ENCODE measurements at places on chromosomes 11 and 22. TPM values are rescaled to one million over a fixed set of nuclear protein-coding genes. Genes with fewer than 3 reads are reported as not detected.

DNA sequence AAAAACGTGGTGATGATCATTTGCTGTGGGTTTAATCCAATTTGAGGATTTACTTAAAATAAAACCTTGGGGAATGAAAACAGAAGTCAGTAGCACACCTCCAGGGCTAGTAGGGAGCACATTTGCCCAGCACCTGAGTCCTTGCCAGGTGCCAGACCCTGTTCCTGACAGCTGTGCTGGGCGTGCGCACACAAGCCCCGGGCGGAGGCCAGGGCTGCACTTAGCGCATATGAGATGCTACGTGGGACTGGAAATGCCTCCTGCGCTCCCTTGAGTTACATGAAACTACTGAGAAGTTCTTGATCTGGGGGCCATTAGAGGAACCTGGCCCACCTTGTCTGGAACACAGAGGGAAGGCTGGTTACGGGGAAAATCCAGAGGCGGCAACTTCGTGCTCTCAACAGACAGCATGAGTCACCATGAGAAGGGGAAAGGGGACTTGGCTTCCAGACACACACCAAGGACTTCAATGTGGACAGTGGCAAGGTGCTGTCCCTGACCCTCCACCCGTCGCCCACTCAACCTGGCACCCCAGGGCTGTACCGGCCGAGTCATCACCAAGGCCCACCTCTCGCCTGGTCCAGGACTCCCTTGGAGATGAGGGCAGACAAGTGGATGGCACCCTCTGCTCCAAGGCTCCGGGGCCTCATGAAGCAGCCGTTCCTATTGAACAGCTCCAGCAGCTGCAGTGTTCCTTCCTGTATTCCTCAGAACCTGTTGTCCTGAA is 1468.6 kb downstream of the BRD1 start:
- peak; percentile 47 for DNase-seq
- H3K27ac ChIP-seq, result no peak overlapping the region
- peaks cover 31% of the 10 kb centered on the region for H3K27me3 ChIP-seq
- H3K4me1 ChIP-seq, result no peaks in the 10 kb centered on the region
- H3K4me3 ChIP-seq, result no peak overlapping the region
- no peaks in the 10 kb centered on the region for H3K36me3 ChIP-seq

LRRC10B gene
- 1.6 TPM for total RNA-seq

DNA sequence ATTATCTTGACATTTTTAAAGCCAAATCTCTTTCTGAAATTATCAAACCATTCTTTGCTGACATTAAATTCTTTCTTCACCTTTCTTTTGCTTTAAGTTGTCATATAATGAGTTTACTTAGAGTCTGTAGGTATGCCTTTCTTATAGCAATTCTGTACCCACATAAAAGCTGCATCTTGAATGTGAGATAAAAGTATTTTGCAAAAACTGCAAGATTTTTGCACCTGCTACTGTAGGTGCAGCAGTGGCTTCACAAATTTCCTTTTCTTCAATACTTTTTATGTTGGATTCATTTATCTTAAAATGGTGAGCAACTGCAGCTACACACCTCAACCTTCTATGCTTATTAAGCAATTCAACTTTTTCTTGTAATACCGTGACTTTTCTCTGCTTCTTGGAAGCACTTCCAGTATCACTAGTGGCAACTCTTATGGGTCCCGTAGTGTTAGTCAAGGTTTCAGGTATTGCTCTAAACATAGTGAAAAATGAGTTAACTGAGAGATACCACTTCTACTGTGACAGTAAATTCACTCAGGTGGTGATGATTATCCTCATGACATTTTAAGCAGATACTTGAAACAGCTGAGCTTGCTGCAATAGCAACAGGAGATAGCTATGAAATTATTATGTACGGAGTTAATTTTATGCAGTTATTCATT is 18.8 kb downstream of the ZFP91 start:
- H3K27me3 ChIP-seq, result no peaks in the 10 kb centered on the region
- H3K36me3 ChIP-seq, result no peaks in the 10 kb centered on the region
- H3K4me1 ChIP-seq, result no peaks in the 10 kb centered on the region
- H3K27ac ChIP-seq, result no peak overlapping the region
- no peak for DNase-seq

APOA4 gene
- total RNA-seq, result not detected

- no peak for DNase-seq
- H3K4me1 ChIP-seq, result no peaks in the 10 kb centered on the region
- no peak overlapping the region for H3K27ac ChIP-seq
These were observed 17.9 kb downstream of the SEC14L3 start for GRCh38 chr22:30453731-30454510.

- peak overlapping the region; percentile 82 for H3K27ac ChIP-seq
- H3K4me1 ChIP-seq, result peaks cover 17% of the 10 kb centered on the region
- H3K27me3 ChIP-seq, result no peaks in the 10 kb centered on the region
These were observed 346 bp downstream of the PPFIBP2 start for GRCh38 chr11:7514099-7514591.

MCHR1 gene
- not detected for total RNA-seq

GRCh38 chr11:119368121-119369034 is 13.1 kb downstream of the USP2 start:
- no peaks in the 10 kb centered on the region for H3K27me3 ChIP-seq
- no peak overlapping the region for H3K4me3 ChIP-seq
- peaks cover 56% of the 10 kb centered on the region for H3K4me1 ChIP-seq

OR4C45 gene
- not detected for total RNA-seq

IL17REL gene
- total RNA-seq, result not detected

DNA sequence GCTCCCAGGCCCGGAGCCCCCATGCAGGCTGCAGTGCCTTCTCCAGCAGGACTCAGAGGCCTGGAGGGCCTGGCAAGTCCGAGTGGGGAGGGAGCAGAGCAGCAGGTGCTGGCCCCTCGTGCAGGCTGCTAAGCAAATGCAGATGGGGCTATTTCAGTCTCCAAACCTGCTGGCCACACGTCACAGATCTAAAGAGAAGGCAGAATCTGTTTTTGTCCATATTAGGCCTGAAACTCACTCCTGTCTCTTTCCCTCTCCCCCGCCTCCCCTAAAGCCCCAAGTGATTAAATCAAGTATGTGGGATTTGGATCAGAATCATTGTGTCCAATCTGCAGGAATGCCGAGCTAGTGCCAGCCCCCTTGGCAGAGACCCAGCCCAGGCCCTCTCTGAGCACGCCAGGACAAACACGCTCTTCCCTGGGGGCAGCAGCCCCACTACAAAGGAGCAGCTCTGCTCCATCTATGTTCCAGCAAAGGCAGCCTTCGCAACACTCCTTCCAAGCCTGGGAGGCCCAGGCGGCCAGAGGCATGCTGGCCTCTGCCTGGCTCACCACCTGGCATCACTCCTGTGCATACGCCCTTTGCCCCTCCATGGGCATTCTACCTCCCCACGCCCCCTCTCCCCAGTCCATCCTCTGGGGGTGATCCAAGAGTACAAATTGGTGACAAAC is 26.5 kb downstream of the RPL27A start:
- peaks cover 91% of the 10 kb centered on the region for H3K4me1 ChIP-seq
- peak overlapping the region; percentile 90 for H3K27ac ChIP-seq
- no peaks in the 10 kb centered on the region for H3K27me3 ChIP-seq
- H3K4me3 ChIP-seq, result no peak overlapping the region
- DNase-seq, result peak; percentile 98

GRCh38 chr22:34897126-34897525 is 168.8 kb upstream of the ISX start:
- no peaks in the 10 kb centered on the region for H3K4me1 ChIP-seq
- no peaks in the 10 kb centered on the region for H3K27me3 ChIP-seq
- DNase-seq, result no peak
- no peak overlapping the region for H3K4me3 ChIP-seq
- no peaks in the 10 kb centered on the region for H3K36me3 ChIP-seq
- no peak overlapping the region for H3K27ac ChIP-seq

C11orf86 gene
- not detected for total RNA-seq

GRCh38 chr11:45655347-45655756 is 10.1 kb downstream of the CHST1 start:
- H3K4me3 ChIP-seq, result no peak overlapping the region
- DNase-seq, result peak; percentile 84
- no peak overlapping the region for H3K27ac ChIP-seq
- H3K36me3 ChIP-seq, result no peaks in the 10 kb centered on the region
- no peaks in the 10 kb centered on the region for H3K4me1 ChIP-seq
- H3K27me3 ChIP-seq, result peaks cover 16% of the 10 kb centered on the region

PRSS23 gene
- 109 TPM for total RNA-seq

DNA sequence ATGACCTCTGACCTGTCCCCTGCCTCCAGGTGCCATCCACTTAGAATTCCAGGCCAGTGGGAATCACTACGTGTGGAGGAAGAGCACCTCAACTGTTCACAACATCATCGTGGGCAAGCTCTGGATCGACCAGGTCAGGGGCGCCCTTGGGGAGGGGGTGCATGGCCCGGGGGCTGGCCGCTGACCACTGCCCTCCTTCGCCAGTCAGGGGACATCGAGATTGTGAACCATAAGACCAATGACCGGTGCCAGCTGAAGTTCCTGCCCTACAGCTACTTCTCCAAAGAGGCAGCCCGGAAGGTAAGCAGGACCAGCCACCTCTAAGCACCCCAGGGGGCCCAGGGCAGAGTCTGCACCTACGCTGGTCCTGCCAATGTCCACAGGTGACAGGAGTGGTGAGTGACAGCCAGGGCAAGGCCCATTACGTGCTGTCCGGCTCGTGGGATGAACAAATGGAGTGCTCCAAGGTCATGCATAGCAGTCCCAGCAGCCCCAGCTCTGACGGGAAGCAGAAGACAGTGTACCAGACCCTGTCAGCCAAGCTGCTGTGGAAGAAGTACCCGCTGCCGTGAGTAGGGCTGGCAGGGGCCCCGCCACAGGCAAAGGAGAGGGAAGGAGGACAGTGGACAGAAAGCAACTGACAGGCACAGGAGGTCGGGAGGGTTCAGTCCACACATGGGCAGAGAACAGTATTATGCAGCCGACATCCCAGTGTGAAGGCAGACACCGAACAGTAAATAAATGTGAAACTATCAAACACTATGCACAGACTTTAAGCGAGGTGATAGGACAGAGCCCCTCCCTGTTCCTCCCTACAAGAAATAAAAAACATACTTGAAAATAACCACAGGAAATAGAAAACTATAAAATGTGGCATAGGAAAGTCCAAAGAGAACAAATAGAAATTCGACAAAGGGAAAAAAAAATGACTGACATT is 74.9 kb downstream of the MORC2 start:
- DNase-seq, result no peak
- no peaks in the 10 kb centered on the region for H3K36me3 ChIP-seq
- no peaks in the 10 kb centered on the region for H3K4me1 ChIP-seq
- no peak overlapping the region for H3K4me3 ChIP-seq

PARVG gene
- total RNA-seq, result 8.9 TPM

DNA sequence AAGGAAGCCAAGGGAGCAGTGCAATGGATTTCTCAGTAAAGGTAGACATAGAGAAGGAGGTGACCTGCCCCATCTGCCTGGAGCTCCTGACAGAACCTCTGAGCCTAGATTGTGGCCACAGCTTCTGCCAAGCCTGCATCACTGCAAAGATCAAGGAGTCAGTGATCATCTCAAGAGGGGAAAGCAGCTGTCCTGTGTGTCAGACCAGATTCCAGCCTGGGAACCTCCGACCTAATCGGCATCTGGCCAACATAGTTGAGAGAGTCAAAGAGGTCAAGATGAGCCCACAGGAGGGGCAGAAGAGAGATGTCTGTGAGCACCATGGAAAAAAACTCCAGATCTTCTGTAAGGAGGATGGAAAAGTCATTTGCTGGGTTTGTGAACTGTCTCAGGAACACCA is 6.6 kb downstream of the TRIM22 start:
- no peak overlapping the region for H3K4me3 ChIP-seq
- DNase-seq, result no peak
- H3K36me3 ChIP-seq, result no peaks in the 10 kb centered on the region
- no peak overlapping the region for H3K27ac ChIP-seq
- H3K4me1 ChIP-seq, result no peaks in the 10 kb centered on the region
- no peaks in the 10 kb centered on the region for H3K27me3 ChIP-seq

- no peaks in the 10 kb centered on the region for H3K36me3 ChIP-seq
- H3K27ac ChIP-seq, result peak overlapping the region; percentile 83
- H3K4me3 ChIP-seq, result no peak overlapping the region
- no peaks in the 10 kb centered on the region for H3K27me3 ChIP-seq
- H3K4me1 ChIP-seq, result peaks cover 38% of the 10 kb centered on the region
These were observed 35.9 kb downstream of the CTSC start for GRCh38 chr11:88301488-88302140.

CLDN5 gene
- total RNA-seq, result 57.4 TPM

DNA sequence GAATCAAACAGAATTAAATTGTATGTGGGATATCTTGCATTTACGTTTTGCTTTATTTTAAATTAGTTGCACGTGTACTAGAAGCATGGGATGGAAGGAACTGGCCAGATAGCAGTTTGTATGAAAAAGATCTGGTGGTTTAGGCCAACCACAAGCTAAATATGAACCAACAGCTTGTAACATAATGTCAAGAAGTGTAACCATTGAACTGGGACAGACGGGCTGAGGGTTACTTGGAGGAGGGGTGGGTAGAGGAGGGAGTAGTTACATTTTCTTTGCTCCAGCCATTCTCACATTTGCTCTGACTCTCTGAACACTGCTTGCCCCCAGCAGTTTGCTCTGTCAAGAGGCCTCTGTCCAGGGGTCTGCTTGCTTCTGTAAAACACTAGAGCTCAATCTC is 31.7 kb upstream of the CXCR5 start:
- H3K4me3 ChIP-seq, result no peak overlapping the region
- no peak overlapping the region for H3K27ac ChIP-seq
- no peak for DNase-seq
- no peaks in the 10 kb centered on the region for H3K4me1 ChIP-seq

GRCh38 chr11:6572215-6572614 is 31.2 kb downstream of the RRP8 start:
- H3K4me3 ChIP-seq, result no peak overlapping the region
- peak overlapping the region; percentile 60 for H3K27ac ChIP-seq
- H3K4me1 ChIP-seq, result peaks cover 41% of the 10 kb centered on the region
- no peak for DNase-seq
- no peaks in the 10 kb centered on the region for H3K27me3 ChIP-seq

Measured in sigmoid colon (tissue), 7 donors.